ENCODE measurements at places on chromosomes 13 and 19.

GRCh38 chr13:113639616-113640262 is 18.3 kb downstream of the ATP4B start:
- no peak overlapping the region for H3K27ac ChIP-seq
- H3K4me3 ChIP-seq = no peak overlapping the region
- no peak for DNase-seq
- H3K36me3 ChIP-seq = peaks cover 37% of the 10 kb centered on the region
- H3K27me3 ChIP-seq = no peaks in the 10 kb centered on the region

DNA sequence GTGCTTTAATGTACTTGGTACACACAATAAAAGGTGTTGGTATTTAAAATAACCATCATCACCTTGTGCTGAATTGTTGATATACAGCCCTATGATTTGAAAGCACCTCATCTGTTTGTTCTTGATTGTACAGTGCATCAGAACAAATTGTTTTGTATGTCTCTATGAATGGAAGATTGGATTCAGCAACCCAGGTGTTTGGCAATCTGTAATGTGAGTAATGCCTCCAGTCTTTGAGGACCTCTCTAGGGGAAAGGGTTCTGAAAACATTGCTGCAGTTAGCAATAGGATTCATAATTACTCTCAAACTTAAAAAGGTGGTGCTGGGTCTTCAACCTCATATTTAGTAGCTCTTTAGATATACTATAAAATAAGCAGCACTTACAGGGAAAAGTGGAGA is 341.8 kb downstream of the OXGR1 start:
- no peak overlapping the region for H3K4me3 ChIP-seq
- H3K4me1 ChIP-seq = no peaks in the 10 kb centered on the region
- DNase-seq = no peak
- H3K27ac ChIP-seq = no peak overlapping the region
- no peaks in the 10 kb centered on the region for H3K27me3 ChIP-seq

- H3K4me3 ChIP-seq = no peak overlapping the region
- no peak overlapping the region for H3K27ac ChIP-seq
- H3K27me3 ChIP-seq = no peaks in the 10 kb centered on the region
- H3K36me3 ChIP-seq = no peaks in the 10 kb centered on the region
- no peak for DNase-seq
Measured at GRCh38 chr19:39021063-39021462, 11.3 kb downstream of the FBXO27 start.

DNA sequence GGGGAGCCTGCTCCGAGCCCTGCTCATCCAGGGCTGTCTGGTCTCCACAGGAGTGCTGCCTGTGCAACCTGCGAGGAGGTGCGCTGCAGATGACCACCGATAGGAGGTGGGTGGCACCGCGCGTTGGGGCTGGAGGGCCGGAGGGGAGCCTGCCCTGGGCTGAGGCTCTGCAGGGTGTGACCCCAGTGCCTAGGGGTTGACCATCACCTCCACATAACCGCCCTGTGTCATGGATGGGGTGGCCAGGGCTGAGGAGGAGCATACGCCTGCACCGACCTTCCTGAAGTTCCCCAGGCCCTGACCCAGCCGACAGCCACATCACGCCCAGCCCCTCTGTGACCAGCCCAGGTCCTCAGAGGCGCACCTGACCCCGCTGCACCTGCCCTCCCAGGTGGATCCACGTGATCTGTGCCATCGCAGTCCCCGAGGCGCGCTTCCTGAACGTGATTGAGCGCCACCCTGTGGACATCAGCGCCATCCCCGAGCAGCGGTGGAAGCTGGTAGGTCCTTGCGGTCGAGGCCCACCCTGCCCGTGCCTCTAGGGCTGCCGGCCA is 168.7 kb downstream of the KDM4B start:
- no peaks in the 10 kb centered on the region for H3K27me3 ChIP-seq
- peaks cover 27% of the 10 kb centered on the region for H3K4me1 ChIP-seq
- no peak for DNase-seq
- H3K4me3 ChIP-seq = no peak overlapping the region

GRCh38 chr13:97001636-97002035 is 7.4 kb upstream of the OXGR1 start:
- no peak overlapping the region for H3K4me3 ChIP-seq
- no peak for DNase-seq
- no peaks in the 10 kb centered on the region for H3K4me1 ChIP-seq
- no peaks in the 10 kb centered on the region for H3K36me3 ChIP-seq

DNA sequence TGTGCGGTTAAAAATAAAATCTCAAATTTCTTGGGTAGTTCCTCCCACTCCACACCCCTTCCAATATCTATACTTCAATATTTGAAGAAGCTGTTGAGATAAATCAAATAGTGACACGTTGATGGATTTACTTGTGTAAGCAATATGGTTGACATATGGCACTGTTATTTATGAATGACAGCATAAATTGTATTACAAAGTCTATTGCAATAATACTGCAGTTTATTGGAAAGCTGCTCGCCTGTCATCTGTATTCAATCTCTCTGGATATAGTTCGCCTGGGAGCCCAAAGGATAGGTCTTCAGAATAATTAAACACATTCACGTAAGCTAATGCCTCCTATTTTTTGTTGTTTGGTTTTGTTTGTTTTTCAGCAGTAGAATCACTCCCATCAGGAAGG is 5.0 kb upstream of the ZIC5 start:
- H3K4me1 ChIP-seq = peaks cover 30% of the 10 kb centered on the region
- DNase-seq = no peak
- no peaks in the 10 kb centered on the region for H3K36me3 ChIP-seq
- no peak overlapping the region for H3K4me3 ChIP-seq
- no peak overlapping the region for H3K27ac ChIP-seq
- peaks cover 87% of the 10 kb centered on the region for H3K27me3 ChIP-seq

DNA sequence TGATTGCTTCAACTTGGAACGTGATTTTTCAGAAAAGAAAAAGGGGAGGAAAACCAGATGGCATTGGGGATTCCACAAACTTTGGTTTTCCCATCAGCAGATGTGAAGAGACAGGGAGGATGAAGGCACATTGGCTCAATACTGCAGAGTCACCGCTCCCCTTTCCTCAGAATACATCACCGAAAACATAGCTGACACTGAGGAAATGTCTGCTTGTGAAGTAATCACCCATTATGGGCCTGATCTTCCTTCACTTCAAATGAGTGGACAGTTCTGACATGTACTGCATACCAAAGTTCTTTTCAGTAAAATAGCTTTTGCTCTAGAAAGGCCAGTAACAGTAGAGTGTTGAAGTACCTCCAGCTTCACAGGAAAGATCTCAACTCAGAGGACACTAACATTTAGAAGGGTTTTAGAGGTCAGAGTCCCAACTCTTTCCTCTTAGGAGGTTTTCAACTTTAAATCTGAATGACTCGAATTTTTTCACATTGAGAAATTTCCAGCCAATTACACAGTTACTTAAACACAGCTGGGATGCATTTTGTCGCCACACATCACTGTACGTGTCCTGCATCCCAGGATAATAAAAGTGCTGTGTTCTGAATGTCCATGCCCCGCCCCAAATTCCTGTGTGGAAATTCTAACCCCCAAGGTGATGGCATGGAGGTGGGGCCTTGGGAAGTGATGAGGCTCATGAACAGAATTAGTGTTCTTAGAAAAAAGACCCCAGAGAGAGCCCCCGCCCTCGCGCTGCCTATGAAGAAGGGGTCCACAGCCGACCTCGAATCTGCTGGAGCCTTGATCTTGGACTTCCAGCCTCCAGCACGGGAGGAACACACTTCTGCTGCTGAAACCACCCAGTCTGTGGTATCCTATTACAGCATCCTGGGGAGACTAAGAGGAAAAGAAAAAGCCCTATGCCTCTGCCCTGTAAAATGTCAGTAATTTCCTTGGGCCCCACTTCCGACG is 77.7 kb downstream of the COL4A1 start:
- H3K4me3 ChIP-seq = no peak overlapping the region
- H3K4me1 ChIP-seq = no peaks in the 10 kb centered on the region
- H3K27me3 ChIP-seq = no peaks in the 10 kb centered on the region
- no peak for DNase-seq
- H3K27ac ChIP-seq = no peak overlapping the region
- no peaks in the 10 kb centered on the region for H3K36me3 ChIP-seq

- no peak for DNase-seq
- no peaks in the 10 kb centered on the region for H3K27me3 ChIP-seq
- H3K4me1 ChIP-seq = no peaks in the 10 kb centered on the region
- no peak overlapping the region for H3K4me3 ChIP-seq
- H3K36me3 ChIP-seq = no peaks in the 10 kb centered on the region
Measured at GRCh38 chr19:57802269-57802668, 12.4 kb downstream of the ZNF552 start.

DNA sequence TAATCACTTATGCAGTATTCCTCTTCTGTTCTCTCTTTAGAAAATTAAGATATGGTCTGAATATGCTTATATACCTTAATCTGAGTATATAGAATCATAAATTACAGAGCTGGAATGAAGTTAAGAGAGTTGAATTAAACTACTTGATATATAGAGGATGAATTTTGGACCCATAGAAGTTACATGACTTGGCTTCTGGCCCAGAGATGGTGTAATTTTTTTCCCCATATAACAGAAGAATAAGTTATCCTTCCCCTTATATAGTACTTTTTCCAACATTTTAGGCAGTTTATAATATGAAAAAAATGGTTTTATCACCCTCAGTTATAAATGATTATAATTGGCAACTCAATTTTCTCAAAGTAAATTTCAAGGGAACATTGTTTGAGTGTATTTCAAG is 616.3 kb downstream of the TBC1D4 start:
- H3K27ac ChIP-seq = no peak overlapping the region
- no peaks in the 10 kb centered on the region for H3K27me3 ChIP-seq
- H3K4me3 ChIP-seq = no peak overlapping the region
- no peaks in the 10 kb centered on the region for H3K36me3 ChIP-seq
